Stomach (tissue), 19 donors: ENCODE measurements at places on chromosomes 11 and 22. TPM values are rescaled to one million over a fixed set of nuclear protein-coding genes. Genes with fewer than 3 reads are reported as not detected.

The GRM5 gene
- not detected for polyA plus RNA-seq

The MS4A3 gene
- not detected for polyA plus RNA-seq

The KRTAP5-1 gene
- not detected for polyA plus RNA-seq

The CNTN5 gene
- polyA plus RNA-seq, result not detected

The GGT5 gene
- 18.2 TPM for polyA plus RNA-seq

The KRTAP5-7 gene
- 0.10 TPM for polyA plus RNA-seq

The NFAM1 gene
- polyA plus RNA-seq, result 0.28 TPM

The DKK3 gene
- polyA plus RNA-seq, result 21.8 TPM

The MRPL21 gene
- polyA plus RNA-seq, result 93.1 TPM

The LRRC74B gene
- not detected for polyA plus RNA-seq

The MRGPRX3 gene
- not detected for polyA plus RNA-seq

The PIWIL4 gene
- 1.7 TPM for polyA plus RNA-seq

The TMPRSS4 gene
- 7.0 TPM for polyA plus RNA-seq

The F2 gene
- polyA plus RNA-seq, result not detected

The TRIM3 gene
- 50.1 TPM for polyA plus RNA-seq

The KMT2A gene
- 4.5 TPM for polyA plus RNA-seq

The MFRP gene
- not detected for polyA plus RNA-seq

The CCDC89 gene
- 0.46 TPM for polyA plus RNA-seq

The OR52N4 gene
- polyA plus RNA-seq, result not detected

The SYT9 gene
- polyA plus RNA-seq, result 0.10 TPM

The SCUBE2 gene
- polyA plus RNA-seq, result 37.1 TPM

The KLHDC7B gene
- polyA plus RNA-seq, result 0.25 TPM

The RIBC2 gene
- 0.56 TPM for polyA plus RNA-seq

The P2RX6 gene
- polyA plus RNA-seq, result 0.31 TPM

The MMP8 gene
- 0.50 TPM for polyA plus RNA-seq

The PRDM11 gene
- polyA plus RNA-seq, result 1.2 TPM
